ENCODE measurements at places on chromosomes 2 and 18.

- DNase-seq: no peak
Measured at GRCh38 chr18:36128907-36129299, 237 bp downstream of the SLC39A6 start.

DNA sequence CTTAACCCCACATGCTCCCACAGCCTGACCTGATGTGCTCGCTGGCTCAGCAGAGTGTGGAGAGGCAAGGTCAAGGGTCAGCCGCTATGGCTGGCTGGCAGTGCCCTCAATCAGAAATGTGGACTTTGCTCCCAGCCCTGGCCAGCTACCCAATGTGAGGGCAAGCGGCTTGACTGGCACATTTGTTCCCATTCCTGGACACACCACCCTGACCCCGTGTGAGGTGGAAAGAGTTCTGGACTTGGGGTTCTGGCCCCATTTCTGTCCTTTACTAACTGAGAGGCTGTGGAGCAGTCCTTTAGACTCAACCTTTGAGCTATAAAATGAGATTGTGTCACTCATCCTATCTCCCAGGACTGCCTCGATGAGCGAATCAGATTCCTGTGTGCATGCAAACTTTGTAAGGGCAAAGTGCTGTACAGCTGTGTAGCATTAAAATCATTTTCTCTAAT is 9.1 kb downstream of the THNSL2 start:
- DNase-seq: no peak

DNA sequence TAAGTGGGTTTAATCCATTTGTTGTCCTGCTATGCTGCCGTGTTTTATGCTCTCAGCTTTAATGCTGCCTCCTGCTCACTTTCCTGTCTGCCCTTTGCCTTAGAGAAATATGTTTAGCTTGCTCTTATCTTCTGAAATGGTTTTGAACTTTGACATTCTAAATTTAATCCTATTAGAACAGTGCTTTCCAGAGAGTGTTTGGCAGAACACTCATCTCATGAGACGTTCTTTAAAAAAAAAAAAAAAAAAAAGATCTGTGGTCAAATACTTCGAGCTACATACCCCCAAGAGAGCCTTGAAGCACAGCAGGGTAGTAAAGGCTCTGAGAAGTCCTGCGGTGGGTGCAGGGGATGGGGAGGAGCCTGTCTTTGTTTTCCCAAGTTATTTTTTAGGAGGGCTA is 161.3 kb downstream of the SPP2 start:
- DNase-seq: no peak

DNA sequence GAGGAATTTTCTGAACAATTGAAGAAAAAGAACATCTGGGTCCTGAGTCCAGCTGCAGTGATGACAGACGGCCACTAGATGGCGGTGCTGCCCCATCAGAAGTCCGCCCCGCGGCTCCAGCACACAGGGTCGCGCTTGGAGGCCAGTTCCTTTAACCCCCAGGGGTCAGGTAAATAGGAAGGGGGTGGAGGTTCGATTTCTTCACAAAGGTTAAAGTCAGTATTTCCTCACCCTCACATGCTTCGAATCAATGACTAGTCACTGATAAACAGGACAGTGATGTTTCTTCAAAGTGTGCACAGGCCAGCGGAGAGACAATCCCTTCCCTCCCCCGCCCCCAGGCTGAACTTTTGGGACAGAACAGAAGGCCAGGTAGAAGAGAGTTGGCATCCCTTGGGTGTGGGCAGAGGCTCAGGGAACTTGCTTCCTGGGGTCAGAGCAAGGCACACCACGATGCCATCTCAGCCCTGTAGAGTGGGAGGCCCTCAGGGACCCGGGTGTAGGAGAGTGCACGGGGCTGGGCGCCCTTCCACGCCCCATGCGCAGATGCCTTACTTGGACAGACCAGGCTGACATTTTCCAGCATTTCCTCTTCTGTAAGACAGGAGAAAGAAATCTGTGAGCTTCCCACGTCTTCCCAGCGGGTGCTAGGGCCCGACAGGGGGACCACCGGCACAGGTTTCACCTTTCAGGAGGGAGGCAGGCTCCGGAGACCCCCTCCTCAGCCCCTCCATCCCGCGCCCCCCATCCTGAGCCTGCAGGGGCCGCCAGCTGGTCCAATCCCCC is 722 bp downstream of the APOB start:
- DNase-seq: peak; percentile 30

GRCh38 chr2:217394510-217395351 is 534.9 kb upstream of the TNP1 start:
- no peak for DNase-seq

DNA sequence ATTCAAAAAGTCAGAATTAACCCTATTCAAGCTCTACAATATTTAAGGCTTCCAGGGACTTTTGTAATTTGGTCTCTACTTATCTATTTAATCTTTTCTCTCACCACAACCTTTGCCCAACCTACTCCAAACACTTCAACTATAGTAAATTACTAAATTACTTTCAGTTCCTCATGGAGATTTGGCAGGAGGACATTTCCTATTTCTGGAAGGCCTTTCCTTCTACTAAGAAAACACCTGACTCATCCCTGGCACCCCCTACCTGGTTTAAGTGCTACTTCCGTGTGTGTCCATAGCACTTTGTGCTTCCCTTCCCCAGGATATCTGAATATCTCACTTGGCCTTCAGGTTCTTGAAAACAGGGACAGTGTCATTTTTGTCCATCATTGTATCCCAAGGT is 96.3 kb downstream of the UPP2 start:
- DNase-seq: no peak

GRCh38 chr2:68031542-68032160 is 31.2 kb downstream of the C1D start:
- DNase-seq: no peak

DNA sequence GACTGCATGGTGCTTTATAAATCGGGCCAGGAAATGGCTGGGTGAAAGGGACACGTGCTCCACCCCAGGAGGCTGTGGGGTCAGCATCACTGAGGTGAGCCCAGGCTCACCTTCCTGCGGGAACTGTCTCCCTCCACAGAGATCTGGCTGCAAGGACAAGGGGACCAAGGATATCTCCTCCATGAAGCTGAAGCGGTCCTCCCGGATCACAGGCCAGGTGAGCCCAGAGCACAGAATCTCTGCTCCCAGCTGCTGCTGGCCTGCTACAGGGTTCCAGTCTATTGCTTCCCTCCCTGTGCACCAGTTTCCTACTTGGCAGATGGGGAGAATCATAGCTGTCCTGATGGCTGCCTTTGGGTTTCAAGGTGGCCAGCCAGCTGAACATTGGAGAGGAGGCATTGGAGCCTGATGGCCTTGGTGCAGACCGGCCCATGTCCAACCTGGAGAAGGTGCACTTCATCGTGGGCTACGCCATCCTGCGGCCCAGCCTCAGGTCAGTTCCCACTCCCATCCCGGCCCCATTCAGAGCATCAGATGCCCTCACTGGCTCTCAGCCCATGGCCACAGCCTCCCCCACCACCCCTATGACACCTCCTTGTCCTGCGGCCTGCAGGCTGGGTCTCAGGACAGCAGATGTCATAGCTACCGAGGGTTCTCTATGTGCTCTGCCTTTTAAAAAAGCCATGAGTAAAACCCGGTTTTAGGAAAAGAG is 33.7 kb upstream of the GPR17 start:
- no peak for DNase-seq

GRCh38 chr2:158975271-158975921 is 7.0 kb downstream of the TANC1 start:
- DNase-seq: no peak

DNA sequence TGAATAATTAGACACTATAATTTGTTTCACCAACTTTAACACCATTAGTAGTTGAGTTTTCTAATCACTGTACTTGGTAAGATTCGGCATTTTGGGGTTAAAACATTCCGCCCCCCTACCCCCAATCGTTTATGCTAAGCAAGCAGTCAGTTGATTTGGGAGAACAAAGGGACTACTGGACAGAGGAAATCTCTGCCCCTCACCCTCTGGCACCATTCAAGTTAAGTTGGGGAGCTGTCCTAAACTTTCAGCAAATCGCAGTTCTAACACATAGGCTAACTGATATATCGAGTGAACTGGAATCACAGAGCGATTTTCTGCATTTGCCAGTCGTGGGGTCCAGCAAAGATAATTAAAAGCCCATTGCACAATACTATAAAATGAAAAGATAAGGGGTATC is 5.6 kb downstream of the KLF7 start:
- no peak for DNase-seq

GRCh38 chr2:130370490-130370889 is 14.6 kb downstream of the PTPN18 start:
- no peak for DNase-seq

DNA sequence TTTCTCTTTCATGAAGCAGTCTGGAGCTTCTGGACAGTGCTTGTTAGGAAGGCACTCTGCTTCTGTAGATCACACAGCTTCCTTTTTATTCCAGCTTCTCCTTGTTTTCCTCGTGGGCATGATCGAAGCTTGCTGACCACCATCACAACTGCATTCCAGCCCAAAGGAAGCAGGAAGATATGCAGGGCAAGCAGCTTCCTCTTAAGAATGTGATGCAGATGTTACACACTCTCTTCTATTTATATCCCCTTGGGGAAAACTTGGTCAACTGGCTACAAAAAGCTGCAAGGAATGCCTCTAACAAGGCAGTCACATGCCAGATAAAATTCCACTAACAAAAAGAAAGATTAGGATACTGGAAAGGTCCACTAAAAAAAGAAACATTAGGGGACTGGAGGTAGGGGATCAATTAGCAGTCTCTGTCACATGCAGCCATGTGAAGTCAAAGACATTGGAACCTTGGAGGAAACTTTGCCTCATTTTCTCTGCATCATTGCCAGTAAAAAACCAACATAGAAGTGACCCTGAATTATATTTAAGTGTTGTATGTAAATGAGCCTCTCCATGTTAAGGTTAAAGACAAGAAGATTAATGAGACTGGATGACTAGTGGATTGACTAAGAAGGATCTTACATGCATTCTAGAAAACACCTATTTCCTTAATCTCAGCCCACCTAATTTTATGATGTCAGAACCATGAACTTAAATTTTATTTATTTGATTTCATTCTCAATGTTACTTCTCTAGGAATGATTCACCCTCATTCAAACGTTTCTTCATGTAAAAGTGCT is 98.3 kb downstream of the NAB1 start:
- DNase-seq: no peak

DNA sequence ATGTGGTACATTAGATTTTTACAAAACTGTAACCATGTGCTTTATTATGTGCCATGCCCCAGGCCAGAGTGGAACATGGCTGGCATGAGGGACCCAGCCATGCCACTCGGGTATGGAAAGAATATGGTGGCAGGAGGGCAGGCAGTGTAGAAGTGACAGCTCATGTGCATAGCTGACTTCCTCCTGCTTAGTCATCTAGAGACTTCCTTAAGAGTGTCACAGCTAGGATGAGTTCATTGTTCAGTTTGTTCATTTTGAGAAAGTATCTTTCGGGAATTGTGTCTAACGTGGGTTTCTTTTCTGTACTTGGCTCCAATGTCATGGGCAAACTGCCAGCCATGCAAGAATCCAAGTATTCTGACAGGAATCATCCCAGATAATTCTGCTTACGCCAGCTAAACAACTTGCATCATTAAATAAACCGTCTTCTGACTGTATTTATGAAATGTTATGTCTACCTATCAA is 94.3 kb upstream of the ITGB6 start:
- DNase-seq: no peak

DNA sequence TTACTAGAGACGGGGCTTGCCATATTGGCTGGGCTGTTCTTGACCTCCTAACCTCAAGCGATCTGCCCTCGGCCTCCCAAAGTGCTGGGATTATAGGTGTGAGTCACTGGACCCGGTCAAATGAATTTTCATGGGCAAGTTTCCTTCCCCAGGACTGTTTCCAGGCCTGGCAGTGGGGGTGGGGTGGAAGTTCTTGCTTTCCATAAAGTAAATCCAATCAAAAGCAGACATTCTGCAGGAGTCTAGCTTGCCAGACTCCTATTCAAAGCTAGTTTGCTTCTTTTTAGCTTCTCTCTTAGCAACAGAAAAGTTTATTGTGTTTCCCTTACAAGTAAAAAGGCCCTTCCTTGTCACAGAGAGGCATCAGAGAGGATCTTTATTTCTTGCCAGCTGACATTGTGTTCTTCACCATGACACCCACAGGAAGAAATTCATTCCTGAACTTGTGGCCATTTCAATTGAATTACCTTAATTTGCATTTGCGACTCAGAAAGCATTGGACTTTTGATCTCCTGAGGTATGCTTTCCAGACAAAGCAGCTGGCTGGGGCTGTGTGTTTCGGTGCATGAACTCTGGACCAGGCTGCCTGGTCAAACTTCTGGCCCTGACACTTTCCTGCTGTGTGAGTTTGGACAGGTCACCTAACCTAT is 37.9 kb downstream of the LYPD1 start:
- no peak for DNase-seq

GRCh38 chr2:20626698-20627513 is 24.0 kb downstream of the HS1BP3 start:
- no peak for DNase-seq

DNA sequence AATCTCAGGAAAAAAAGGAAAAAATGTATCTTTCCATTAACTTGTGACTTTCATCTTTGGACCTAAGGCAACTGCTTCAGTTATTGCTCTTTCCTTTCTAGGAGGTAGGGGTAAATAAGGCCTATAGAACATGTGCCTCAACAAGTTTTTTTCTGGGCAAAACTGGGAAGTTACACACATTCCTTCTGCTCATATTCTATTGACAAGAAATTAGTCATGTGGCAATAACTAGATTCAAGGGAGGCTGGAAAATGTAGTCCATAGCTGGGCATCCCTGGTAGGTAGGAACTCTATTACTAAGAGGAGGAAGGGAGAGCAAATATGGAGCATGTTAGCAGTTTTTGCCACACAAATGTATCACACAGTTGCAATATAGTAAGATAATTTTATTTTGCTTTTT is 37.7 kb upstream of the NEMP2 start:
- no peak for DNase-seq
